ENCODE measurements at places on chromosomes 6 and 20.

GRCh38 chr6:25136854-25137253 is 142.3 kb upstream of the CARMIL1 start:
- DNase-seq: no peak

DNA sequence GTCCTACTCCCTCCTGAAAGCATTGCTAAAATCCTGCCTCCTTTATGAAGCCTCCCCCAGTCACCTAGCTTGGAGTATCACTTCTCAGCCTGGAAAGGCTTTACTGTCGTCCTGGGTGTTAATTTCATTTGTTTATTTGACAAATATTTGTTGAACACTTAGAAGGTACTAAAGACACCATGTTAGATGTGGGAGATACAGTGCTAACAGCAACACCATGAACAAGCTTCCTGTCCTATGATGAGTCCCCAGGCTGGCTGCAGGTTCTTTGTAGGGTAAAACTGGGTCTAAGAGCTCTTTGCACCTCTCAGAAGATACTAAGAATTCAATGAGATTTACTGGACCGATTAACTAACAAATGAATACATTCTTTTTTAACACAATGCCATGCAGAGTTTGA is 109.2 kb upstream of the TMEM170B start:
- no peak for DNase-seq

GRCh38 chr6:53290537-53291510 is 57.9 kb downstream of the ELOVL5 start:
- DNase-seq: no peak

DNA sequence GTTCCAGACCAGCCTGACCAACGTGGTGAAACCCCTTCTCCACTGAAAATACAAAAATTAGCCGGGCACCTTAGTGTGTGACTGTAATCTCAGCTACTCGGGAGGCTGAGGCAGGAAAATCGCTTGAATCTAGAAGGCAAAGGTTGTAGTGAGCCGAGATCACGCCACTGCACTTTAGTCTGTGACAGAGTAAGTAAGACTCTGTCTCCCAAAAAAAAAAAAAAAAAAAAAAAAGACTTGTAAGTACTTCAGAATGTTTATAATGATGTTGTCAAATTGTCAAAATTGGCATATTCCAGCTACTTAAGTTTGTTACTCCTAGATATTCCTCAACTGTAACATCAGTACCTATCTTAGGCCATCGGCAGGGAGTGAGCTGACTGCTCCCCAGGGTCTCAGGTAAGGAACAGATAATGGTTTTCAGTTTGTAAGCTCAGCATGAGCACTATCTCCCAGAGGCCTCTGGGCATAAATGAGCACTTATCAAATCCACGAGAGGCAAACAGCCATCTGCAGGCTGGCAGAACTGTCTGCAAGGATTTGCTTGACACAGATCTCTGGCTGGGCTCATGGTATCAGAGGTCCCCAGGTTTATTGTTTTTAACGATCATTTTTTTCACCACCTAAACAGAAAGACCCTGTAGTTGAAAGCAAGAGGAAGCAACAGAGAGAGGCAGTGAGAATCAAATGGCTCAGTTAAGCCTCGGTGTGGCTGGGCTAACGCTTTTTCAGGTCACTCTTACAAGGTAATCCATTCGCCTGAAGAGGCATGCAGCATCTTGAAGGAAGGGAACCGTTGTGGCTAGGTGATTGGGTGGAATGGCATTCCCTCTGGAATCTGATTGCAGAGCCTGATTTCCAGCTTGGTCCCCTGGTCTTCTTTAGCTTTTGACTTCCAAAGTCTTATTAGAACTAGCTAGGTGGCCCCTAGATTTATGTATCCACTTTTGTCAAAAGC is 115.9 kb downstream of the LY86 start:
- no peak for DNase-seq

GRCh38 chr6:16785496-16785895 is 24.2 kb upstream of the ATXN1 start:
- DNase-seq: no peak

DNA sequence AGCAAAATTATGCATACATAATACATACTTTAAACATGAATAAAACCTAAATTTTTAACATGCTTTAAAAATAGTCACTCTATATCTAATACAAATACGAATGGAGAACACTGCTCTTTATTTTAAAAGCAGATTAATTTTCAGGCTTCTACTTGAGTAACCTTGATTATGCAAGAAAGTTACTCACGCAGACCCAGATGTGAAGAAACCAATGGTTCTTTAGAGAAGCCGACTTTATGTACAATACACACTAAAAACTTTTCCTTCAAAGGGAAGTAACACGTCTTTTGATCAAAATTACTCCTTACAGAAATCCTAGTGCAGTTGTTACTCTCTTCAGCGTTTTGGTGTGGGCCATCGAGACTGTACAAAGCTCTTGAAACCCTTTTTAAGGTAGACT is 136.9 kb upstream of the SLC22A16 start:
- no peak for DNase-seq

- peak; percentile 4 for DNase-seq
Observed at GRCh38 chr6:153167061-153167891, 36.2 kb upstream of the RGS17 start.

GRCh38 chr20:14992153-14992552 is 654.7 kb upstream of the FLRT3 start:
- no peak for DNase-seq

- DNase-seq: no peak
Observed at GRCh38 chr20:57707320-57707719, 2.5 kb downstream of the PMEPA1 start.

DNA sequence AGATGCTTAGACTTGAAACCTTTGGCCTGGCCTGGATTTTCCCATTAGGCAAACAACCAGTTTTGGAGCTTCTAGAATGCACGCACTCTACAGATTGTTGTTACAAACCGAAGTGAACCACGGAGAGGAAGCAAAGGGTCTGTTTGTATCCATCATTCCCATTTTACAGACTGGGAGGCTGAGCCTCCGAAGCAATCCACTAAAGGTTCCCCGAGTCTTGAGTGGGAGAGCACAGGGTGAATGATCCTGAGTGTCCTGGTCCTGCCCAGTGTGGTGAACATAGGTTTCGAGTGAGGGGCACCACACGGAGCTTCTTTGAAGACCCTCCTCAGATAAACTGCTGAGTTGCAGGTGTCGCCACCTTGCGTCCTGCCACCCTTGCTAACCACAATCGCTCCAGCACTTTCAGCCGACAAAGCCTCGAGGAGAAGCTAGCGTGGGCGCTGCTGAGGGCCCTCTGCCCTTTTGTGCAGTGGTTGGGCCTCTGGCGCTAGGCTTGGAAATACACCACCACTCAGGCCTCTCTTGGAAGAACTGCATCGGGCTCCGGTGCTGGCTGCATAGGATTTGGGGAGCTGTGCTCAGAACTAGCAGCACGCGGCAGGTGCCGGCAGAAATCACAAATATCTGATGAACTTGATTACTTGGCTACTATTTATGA is 1.4 kb upstream of the PRDM13 start:
- DNase-seq: no peak

- DNase-seq: no peak
Observed at GRCh38 chr6:150491131-150491810, 108.4 kb upstream of the PLEKHG1 start.

DNA sequence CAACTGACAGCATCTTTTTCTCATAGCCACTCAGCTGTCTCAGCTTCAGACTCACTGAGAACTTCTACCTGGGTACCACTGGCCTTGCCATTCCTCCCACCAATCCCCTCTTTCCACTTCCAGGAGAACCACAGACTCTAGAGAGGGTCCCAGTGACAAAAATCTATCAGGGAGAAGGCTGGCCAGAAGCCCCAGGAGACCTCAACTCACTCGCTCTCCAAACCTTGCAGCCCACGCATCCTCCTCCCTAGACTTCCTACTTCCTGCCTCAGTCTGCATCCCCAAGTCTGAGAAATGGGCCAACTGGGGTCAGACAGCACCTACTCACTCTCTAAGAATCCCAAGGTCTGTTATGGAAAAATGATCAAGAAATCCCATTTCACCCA is 1.2 kb downstream of the TMEM239 start:
- DNase-seq: no peak

DNA sequence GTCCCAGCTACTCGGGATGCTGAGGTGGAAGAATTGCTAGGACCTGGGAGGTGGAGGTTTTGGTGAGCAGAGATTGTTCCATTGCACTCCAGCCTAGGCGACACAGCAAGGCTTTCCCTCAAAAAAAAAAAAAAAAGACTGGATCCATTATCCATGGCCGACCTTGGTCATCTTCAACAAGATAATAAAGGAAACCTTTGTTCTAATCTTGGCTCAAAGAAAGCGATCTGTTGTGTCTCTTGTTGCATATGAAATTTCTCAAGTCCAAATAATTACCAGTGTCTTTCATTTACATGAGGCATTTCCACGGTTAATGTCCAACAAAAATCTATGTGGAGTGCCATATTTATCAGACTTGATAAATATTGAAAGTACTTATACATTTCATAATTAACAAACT is 23.7 kb upstream of the KIF16B start:
- no peak for DNase-seq

DNA sequence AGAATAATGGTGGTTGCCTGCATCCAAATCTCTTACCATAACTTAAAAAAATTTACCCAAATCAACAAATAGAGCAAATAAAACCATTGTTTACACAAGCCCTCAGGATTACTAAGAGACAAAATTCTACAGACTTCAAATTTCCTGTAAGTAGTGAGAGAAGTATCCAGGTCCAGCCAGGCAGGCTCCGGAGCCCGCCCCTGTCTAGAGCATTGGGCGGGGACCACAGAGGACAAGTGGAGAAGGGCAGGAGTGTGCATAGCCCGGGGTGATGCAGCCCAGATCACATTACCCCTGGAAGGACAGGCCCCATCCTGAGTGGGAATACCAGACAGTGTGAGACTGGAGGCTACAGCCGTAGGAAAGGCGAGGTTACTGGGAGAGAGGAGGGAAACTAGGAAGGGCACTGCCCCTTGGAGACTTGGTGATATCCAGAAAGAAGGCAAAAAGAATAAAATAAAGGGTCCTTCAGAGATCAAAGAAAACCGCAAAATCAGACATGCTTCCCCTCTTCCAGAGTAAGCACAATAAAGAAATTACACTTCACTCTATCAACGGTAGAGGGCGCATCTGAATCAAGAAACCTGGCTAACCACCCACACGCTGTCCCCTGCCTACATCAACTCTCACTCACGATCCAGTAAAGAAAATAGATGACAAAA is 26.6 kb downstream of the RIN2 start:
- peak; percentile 53 for DNase-seq

GRCh38 chr6:12208190-12208589 is 82.0 kb upstream of the EDN1 start:
- DNase-seq: peak; percentile 63

- DNase-seq: peak; percentile 25
Observed at GRCh38 chr20:32067234-32067821, 15.3 kb downstream of the HCK start.

DNA sequence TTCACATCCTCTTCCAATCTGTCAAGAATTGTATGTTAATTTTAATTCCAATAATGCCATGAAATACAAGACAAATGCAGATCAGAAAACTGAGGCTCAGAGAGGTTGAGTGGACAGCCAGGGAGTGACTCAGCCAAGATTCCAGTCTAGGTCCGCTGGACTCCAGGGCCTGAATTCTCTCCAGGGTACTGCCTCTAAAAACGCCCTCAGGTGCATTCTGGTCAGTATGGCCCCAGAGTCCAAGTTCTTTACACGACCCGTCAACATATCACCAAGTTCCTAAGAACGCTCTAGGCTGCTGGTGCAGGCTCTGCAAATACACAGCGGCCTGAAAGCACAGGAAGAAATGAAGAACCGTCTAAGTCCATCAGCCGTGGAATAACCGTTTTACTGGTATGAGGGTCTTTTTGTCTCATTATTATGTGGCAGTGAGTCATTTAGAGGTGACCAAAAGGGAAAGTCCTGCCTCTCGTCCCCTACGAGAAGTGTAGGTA is 709 bp upstream of the ASXL1 start:
- DNase-seq: peak; percentile 35

DNA sequence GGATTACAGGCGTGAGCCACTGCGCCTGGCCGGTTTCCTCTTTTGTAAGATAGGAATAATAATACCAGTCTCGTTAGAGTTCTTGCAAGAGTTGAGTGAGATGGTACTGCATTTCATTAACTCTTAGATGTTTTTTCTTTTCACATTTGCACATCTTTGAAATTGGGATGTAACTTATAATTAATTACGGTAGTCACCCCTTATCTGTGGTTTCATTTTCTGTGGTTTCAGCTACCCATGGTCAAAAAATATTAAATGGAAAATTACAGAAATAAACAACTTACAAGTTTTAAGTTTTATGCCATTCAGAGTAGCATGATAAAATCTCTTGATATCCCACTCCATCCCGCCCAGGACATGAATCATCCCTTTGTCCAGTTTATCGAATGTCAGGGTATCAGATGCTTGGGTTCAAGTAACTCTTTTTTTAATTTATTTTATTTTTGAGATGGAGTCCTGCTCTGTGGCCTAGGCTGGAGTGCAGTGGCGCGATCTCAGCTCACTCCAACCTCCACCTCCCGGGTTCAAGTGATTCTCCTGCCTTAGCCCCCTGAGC is 15.4 kb downstream of the PTK7 start:
- no peak for DNase-seq

DNA sequence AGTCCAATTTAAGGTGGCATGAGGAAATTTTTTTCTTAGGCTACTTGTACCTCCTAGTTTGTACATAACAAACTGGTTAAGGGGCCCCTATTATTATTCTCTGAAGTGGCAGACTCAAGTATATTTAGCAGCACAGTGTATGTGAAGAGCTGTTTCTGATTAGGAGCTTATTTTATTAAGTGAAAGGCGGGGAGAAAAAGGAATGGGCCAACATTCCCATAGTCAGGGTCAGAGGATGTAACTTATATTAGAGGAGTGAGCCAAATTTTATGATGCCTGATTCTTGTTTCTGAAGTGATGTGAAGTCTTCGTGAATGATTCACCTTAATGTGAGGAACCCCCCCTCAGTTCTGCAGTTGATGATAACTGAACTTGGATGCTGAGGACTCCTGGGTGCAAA is 2.8 kb downstream of the HECA start:
- DNase-seq: no peak

DNA sequence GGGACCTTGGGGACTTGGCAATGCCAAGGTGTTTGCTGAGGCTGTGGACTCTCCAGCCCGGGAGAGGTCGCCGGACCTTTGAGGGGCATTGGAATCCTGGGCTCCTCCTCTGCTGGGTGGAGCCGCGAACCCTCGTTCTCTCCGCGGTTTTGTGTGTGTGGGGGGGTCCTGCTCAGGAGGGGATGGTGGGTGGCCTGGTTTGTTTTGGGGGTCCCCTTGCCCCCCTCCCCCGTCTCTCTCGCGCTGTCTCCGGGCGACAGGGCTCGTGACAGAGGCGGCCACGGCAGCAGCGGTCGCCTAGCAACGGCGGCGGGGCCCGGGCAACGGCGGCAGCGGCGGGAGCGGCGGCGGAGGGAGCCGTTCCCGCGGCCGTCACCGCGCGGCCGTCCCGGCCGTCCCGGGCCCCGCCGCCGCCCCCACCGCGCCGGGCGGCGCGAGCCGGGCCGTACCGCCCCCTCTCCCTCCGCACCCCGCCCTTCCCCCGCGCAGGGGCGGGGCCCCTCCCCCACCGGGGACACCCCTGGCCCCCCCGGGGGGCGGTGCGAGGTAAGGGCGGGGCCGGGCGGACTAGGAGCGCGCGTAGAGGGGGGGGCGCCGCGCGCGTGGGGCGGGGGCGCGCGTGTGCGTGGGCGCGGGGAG is 7.8 kb downstream of the SYNGAP1 start:
- DNase-seq: peak; percentile 62
